DND-41 (cell line): ENCODE measurements at places on chromosomes 13 and 19.
A peak's percentile ranks its signal among the peaks of the same experiment; 100 is the strongest.

DNA sequence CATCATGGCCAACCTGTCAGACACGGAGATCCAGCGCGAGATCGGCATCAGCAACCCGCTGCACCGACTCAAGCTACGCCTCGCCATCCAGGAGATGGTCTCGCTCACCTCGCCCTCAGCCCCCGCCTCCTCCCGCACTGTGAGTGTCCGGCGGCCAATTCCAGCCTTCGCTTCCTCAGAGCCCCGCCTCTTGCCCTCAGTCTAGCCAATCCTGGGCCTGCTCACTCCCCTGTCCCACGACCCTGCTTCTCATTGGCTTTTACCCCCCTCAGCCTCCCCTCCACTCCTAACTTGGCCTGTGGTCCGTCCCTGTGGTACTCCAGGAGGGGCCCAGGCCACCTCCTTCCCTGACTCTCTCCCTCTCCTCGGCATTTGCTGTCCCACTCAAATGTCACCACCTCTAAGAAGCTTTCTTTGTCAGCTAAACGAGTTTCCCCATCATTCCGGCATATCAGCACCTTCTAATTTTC is 12.3 kb downstream of the HRC start:
- peaks cover 11% of the 10 kb centered on the region; the same call in 1 of the 2 replicates for H3K36me3 ChIP-seq
- no peaks in the 10 kb centered on the region for H3K27me3 ChIP-seq
- peaks cover 4% of the 10 kb centered on the region for H3K4me1 ChIP-seq
- H3K4me3 ChIP-seq: no peak overlapping the region
- DNase-seq: no peak
- H3K27ac ChIP-seq: no peak overlapping the region

DNA sequence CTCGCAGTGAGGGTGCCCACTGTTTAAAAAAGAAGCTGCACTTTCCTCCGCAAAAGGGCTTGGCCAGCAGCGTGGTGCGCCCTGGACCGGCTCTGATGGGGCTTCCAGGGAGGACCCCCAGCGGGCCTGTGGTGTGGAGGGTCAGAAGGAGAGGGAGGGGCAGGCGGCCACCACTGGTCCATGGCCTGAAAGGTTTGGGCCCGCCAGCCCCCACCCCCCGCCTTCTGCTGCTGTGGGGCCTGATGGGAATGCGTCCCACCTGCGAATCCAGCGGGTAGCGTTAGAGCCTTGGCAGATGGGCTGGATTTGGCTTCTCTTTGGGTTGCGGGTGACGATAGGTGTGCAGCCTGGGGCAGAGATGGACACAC is 34.7 kb downstream of the TMEM255B start:
- no peaks in the 10 kb centered on the region for H3K4me1 ChIP-seq
- no peak overlapping the region for H3K27ac ChIP-seq
- no peak for DNase-seq
- H3K36me3 ChIP-seq: no peaks in the 10 kb centered on the region
- no peak overlapping the region for H3K4me3 ChIP-seq
- no peaks in the 10 kb centered on the region for H3K27me3 ChIP-seq

DNA sequence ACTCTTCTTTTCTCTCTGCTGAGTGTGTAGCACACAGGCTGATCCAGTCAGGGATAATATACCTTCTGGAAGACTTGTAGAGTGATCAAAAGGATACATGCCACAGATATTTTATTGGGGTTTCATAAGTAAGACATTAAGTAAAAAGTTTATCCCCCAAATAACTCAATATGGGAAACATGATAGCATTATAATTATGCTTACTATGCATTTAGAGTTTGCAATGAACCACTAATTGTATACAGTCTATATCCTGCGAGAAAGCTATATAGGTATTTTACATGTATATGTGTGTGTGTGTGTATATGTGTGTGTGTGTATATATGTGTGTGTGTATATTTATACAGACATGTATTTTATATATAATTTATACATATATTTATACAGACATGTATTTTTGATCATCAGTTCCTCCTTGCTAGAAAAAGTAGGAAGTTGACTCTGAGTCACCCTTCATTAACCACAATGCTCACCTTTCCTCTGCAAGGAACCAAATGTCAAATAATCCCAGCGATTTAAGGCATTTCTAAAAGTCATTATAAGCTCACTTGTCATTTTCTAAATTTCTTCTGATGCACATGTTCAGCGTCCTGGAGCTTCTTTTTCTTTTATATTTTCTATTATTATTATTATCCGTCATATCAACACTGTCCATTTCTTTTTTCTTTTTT is 312.5 kb upstream of the OBI1 start:
- no peaks in the 10 kb centered on the region for H3K27me3 ChIP-seq
- H3K27ac ChIP-seq: no peak overlapping the region
- H3K4me3 ChIP-seq: no peak overlapping the region
- no peak for DNase-seq

GRCh38 chr13:38582133-38582532 is 104.7 kb upstream of the FREM2 start:
- peak; percentile 11 for DNase-seq
- H3K4me3 ChIP-seq: no peak overlapping the region
- H3K36me3 ChIP-seq: no peaks in the 10 kb centered on the region
- no peaks in the 10 kb centered on the region for H3K4me1 ChIP-seq
- H3K27me3 ChIP-seq: no peaks in the 10 kb centered on the region

- H3K27me3 ChIP-seq: no peaks in the 10 kb centered on the region
- H3K27ac ChIP-seq: peak overlapping the region; percentile 27
- no peak overlapping the region for H3K4me3 ChIP-seq
- no peak for DNase-seq
- no peaks in the 10 kb centered on the region for H3K36me3 ChIP-seq
Observed at GRCh38 chr13:99125326-99125915, 75.2 kb upstream of the UBAC2 start.

- no peak overlapping the region for H3K27ac ChIP-seq
- H3K4me1 ChIP-seq: peaks cover 33% of the 10 kb centered on the region
- no peak for DNase-seq
Observed at GRCh38 chr13:113848020-113848419, 15.9 kb downstream of the GAS6 start.

DNA sequence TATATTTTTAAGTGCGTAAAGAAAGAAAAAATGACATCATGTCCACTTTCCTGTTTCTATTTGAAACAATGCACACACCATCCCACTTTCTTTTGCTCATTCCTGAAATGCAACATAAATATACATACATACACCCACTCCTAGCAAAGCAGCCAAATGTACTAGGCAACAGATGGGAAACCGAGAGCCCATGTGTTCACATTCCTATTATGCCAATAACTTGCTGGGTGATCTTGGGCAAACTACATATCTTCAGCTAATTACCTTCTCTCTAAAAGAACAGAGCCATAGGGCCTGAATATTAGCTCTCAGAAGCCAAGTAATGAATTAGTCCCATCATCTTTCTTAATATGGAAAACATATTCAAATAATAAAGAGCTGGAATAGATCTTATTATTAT is 610.6 kb upstream of the ATXN8OS start:
- no peak overlapping the region for H3K27ac ChIP-seq
- no peak overlapping the region for H3K4me3 ChIP-seq
- H3K4me1 ChIP-seq: no peaks in the 10 kb centered on the region
- no peaks in the 10 kb centered on the region for H3K36me3 ChIP-seq
- no peak for DNase-seq

DNA sequence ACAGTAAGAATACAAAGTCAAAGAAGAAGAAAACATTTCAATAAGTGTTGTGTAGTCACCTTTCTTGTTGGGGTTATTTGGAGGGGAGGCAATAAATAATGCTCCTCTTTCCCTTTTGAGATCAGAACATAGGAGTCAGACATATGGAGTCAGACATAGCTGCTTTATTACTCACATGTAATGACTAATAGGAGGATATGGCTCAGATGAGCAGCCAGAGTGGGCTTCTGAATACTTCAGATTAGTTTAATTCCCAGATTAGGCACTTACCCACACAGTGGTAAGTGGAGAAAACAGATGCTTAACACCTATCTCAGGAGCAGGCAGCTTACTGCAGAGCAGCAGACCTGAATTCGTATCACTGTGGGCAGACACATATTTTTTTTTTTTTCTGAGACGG is 31.7 kb upstream of the C1QTNF9B start:
- peaks cover 16% of the 10 kb centered on the region for H3K27me3 ChIP-seq
- H3K4me1 ChIP-seq: no peaks in the 10 kb centered on the region
- no peak overlapping the region for H3K4me3 ChIP-seq
- no peaks in the 10 kb centered on the region for H3K36me3 ChIP-seq
- H3K27ac ChIP-seq: no peak overlapping the region

DNA sequence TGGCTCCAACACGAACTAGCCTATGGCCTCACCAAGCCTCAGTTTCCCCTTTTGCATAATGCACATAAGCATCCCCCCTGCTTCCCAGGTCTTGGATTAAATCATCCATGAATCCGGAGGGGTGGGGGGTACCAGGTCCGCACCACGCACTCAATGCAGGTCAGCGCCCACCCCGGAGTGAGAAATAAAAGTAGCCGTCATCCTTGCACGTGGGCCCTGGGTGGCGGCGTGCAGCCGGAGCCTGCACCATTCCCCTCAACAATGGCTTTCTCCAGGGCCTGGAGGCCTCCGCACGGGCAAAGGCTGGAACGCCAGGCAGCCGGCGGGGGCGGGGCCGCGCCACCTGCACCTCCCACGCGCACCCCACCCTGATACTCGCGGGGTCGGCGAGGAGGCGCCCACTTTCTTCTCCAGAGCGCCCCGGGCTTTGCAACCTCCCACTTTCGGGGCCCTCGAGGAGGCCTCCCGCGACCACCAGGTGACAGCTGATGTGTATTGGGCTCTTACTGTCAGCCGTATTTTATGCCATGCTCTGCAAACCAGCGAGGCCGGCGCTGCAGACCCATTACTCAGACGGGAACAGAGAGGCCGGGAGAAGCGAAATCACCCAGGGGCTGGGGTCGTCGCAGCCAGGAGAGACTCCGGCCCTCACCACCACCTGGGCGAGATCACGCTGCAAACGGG is 767 bp upstream of the GADD45B start:
- peaks cover 18% of the 10 kb centered on the region for H3K36me3 ChIP-seq
- peak overlapping the region; percentile 63 for H3K4me3 ChIP-seq
- DNase-seq: peak; percentile 76
